Choroid plexus epithelial cell (primary cell): ENCODE measurements at places on chromosomes 16 and 17.

- DNase-seq = no peak
Observed at GRCh38 chr17:34389126-34389750, 26.2 kb upstream of the CCL1 start.

DNA sequence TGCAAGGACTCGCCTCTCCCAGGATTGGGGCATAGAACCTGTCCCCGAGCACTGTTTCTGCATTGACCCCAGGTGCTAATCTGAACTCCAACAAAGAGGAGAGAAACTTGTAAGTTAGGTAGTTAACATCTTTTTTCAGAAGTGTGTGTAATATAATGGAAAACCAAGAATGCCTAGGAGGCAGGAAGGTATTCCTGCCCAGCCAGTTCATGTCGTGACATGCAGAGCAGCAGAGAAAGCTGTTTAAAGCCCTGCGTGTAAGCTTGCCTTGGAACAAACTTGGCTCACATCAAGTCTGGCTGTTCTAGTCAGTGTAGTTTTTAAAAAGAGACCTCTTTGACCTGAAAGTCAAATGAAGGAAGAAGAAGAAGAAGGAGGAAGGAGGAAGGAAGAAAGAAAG, 2.1 kb upstream of the GNA13 start:
- DNase-seq = no peak

- no peak for DNase-seq
Observed at GRCh38 chr17:78125976-78126894, 2.3 kb downstream of the TMC6 start.

DNA sequence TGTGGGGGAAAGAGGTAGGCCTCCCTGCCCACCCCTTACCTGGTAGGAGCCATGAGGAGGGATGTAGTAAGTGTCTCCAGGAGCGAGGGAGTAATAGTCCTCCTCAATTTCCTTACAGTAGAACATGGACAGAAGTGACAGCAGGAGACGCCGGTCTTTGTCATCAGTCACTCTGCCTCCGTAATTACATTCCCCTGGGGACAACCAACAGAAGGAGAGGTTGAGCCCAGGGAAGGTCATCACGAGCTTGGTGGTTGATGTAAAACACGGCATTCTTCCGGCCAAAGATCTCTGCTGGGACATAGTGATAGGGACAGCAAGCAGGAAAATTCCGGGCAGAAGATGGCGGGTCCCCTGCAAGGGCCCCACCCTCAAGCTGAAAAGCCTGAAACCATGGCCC, 47.9 kb downstream of the LYRM1 start:
- no peak for DNase-seq

DNA sequence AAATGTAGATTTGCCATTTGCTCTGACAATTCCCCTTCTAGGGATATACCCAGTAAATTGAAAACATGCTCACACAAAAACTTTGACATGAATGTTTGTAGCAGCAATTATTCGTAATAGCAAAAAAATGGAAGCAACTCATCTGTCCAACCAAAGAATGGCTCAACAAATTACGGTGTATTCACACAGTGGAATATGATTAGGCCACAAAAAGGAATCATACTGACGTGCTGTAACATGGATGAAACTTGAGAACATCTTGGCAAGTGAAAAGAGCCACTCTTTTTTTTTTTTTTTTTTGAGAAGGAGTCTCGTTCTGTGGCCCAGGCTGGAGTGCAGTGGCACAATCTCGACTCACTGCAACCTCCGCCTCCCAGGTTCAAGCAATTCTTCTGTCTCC, 24.1 kb upstream of the SPNS3 start:
- DNase-seq = no peak

GRCh38 chr17:68437979-68438822, 19.1 kb downstream of the WIPI1 start:
- peak; percentile 62 for DNase-seq

DNA sequence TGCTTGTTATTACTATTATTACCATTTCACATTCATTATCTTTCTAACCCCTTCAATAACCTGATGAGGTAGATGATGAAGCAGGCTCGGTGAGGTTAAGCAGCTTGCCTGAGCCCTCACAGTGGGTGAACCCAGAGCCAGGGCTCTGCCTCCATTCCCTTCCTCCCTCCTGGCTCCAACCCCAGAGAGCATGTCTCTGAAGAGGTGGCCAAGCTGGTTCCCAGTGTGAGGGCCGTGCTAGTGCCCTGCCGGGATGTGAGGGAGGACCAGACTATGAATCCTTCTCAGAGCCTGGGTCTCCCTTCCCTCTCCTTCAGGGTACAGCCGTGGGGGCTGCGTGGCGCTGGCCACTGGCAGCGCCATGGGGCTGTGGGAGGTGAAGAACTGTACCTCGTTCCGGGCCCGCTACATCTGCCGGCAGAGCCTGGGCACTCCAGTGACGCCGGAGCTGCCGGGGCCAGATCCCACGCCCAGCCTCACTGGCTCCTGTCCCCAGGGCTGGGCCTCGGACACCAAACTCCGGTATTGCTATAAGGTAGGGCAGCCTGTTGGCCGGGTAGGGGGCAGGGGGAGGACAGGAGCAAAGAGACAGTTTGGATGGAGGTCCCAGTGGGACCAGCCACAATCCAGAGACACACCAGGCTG, 49.6 kb downstream of the MRC2 start:
- no peak for DNase-seq

- DNase-seq = no peak
Observed at GRCh38 chr17:76697702-76698465, 12.9 kb downstream of the MXRA7 start.

- peak; percentile 1 for DNase-seq
Observed at GRCh38 chr16:62225675-62226074, 189.4 kb upstream of the CDH8 start.

GRCh38 chr17:39167476-39167875, 1.5 kb upstream of the ARL5C start:
- DNase-seq = no peak
